ENCODE measurements at places on chromosomes 2 and 18.
A peak's percentile ranks its signal among the peaks of the same experiment; 100 is the strongest.

DNA sequence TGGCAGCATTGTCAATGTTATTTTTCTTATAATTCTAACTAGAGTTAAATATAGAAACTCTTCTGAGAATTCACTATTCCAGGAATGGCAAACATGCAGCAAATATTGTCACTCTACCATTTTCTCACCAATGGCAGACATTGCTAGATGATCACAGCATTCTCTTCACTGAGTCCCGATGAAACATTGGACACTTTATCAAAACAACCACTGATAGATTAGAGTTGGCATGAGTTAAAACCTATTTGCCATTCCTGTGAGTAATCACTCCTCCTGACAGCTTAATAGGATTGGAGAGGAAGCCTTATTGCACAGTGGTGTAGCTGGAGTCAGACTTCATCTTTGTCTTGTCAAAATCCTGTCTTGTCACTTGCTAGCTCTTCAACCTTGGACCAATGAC is 163.9 kb upstream of the THUMPD2 start:
- no peak for DNase-seq

- DNase-seq: no peak
Observed at GRCh38 chr2:44051593-44052347, 56.0 kb upstream of the LRPPRC start.

DNA sequence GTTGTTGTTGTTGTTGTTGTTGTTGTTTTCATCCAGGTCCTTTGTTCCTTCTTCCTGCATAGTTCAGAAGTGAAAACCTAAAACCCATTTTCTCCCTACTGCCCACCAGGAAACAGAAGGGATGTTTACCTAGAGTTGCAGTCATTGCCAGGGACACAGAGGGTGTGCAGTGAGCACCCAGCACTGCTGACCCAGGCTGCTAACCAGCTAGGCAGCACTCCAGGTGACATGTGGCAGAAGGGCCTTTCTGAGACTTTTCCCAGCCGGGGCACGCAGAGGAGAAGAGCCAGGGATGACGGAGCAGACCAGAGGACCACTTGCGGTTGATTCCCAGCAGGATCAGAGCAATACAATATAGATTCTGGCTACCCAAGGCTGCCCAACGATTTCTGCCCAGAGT is 286.3 kb downstream of the BCL11A start:
- DNase-seq: no peak

DNA sequence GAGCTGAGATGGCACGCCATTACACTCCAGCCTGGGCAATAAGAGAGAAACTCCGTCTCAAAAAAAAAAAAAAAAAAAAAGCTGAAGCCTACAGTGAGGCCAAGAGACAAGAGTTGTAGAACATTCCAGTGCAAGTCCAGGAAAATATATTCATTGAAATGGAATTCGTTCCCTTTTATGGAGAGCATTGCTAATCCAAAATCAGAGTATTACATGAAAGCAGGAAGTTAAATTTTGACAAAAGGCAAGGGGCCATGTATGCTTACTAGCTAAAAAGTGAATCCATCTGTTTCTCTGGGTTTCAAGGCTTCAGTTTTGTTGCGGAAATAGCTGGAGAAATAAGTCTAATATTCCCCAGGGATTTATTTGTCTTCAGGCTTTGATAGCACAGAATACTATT is 471.7 kb downstream of the THSD7B start:
- DNase-seq: no peak

- DNase-seq: no peak
Observed at GRCh38 chr2:106147159-106147558, 46.9 kb downstream of the UXS1 start.

DNA sequence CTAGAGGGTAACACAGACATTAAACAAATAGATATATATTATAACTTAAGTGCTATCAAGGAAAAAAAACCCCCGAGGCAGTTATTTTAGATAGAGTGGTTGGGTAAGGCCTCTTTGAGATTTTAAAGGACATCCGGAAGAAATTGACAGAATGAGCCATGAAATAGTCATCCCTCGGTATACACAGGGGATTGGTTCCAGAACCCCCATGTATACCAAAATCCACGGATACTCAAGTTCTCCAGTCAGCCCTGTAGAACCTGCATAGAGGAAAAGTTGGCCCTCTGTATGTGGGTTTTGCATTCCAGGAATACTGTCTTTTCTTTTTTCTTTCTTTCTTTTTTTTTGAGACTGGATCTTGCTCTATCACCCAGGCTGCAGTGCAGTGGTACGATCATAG is 2.0 kb downstream of the DHX57 start:
- no peak for DNase-seq

DNA sequence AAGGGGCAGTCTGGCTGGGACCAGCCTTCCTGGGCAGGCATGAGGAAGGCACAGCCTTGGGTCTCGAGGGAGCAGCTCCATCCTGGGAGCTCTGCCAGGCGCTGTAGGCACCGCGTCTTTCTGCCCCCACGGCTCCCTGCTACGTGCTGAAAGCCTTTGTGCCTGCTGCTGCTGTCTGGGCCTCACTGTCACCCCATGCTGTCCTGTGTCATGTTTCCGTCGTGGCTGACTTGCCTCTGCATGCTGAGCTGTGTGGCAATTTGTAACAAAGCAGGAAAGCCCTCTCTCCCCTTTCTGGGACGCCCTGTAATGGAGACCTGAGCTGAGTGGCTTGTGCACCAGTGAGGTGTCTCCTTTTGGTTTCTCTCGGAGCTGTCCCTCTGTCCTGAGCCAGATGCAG is 152.5 kb downstream of the TSN start:
- DNase-seq: no peak

DNA sequence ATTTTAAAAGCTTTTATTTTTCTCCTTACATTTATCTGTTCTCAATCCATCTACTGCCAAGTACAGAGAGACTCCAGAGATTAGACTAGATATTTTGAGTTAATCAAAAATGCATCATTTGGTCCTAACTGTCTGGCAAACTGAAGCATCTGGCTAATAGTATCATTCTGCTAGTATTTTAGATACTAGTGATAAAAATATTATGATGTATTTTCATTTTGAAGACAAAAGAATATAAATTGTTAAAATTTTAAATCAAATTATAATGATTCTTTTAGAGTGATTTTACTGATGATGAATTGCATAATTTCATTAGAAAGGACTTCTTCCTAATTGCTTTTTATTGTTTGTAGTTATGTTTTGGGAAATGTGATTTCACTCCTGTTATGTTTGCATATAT is 584.0 kb downstream of the LRRTM4 start:
- no peak for DNase-seq

DNA sequence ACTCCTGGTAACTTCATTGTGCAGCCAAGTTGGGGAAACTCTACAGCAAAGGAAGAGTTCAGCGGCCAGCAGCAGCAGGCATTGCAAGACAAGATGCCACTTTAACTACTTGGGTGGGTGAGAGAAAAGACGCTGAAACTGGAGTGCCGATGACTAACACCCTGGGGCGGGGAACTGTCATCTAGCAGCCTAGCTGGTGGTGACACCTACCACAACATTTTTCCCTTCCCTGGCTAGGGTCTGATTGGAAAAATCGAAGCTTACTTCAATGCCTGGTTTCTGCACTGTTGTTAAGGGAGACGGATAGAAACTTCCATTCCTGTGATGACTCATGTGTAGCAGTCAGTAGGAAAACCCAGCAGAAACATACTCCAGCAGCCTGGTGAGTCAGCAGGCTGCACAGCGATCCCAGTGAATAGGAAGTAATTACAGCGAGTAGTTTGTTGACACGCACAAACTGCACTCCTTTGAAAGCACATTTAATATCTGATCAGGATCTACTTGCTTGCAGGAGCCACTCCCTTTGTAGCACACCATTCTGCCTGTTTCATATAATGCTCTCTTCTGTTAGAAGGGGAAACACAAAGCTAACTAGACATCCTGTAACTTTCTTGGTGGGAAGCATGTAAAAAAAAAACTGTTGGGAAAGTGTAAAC is 62.1 kb upstream of the MAPRE2 start:
- DNase-seq: peak; percentile 32

- DNase-seq: no peak
Observed at GRCh38 chr2:219611866-219612576, 14.4 kb downstream of the STK11IP start.
